ENCODE measurements at places on chromosomes 5 and 9. TPM values are rescaled to one million over a fixed set of nuclear protein-coding genes. Genes with fewer than 3 reads are reported as not detected.

- DNase-seq = no peak
Observed at GRCh38 chr9:93859431-93860215, 95.5 kb downstream of the BARX1 start.

The ARSI gene
- total RNA-seq = 4.7 TPM

- DNase-seq = no peak
Observed at GRCh38 chr5:52989025-52989780, at the start of gene ITGA2. Gene ITGA2 (plus strand): TSS chr5:52989352. CDS start chr5:52989469, 117 bp downstream.

- DNase-seq = no peak
Observed at GRCh38 chr9:2055203-2055658, 40.1 kb downstream of the SMARCA2 start.

GRCh38 chr9:75889577-75889976 lies 896 bp upstream of the PCSK5 start:
- DNase-seq = no peak

DNA sequence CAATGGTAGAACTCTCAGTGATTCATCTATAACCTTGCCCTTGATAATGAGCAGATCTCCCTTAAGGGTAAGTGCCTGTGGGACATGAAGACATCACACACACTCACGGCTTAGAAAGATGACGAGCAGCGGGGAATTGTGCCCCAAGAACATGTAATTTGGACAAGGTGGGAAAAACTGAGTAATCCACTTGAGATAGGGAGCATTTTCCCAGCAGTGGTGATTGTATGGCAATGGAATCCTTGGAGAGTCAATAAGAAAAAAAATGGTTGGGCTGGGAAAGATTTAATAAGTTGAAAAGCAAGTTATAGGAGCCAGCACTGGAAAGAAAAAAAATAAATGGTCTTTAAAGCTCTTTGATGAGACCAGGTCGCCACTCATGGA lies 193.1 kb downstream of the GLIS3 start:
- no peak for DNase-seq

GRCh38 chr5:179879690-179880010 lies 21.0 kb upstream of the MRNIP start:
- DNase-seq = no peak

The TGFBI gene
- total RNA-seq = 43.2 TPM

GRCh38 chr5:126351153-126351552 lies 72.1 kb upstream of the GRAMD2B start:
- no peak for DNase-seq

DNA sequence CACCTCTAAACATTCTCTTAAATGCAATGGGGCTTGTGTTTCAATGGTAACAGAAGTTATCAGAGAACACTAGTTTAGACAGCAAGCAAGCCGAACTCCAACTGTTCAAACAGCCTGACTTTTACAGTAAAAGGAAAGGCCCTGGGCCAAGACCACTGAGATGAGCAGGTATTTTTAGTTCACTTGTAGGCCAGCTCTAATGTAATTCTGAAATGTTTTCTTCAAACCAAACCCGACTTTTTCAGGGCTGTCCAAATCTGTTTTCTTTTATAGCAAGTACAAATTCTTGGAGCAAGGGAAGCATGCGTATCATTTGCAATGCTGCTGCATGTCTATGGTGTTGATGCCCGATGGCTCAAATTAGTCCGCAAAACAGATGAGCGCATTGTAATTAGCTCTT lies 192.9 kb downstream of the SLF1 start:
- no peak for DNase-seq

DNA sequence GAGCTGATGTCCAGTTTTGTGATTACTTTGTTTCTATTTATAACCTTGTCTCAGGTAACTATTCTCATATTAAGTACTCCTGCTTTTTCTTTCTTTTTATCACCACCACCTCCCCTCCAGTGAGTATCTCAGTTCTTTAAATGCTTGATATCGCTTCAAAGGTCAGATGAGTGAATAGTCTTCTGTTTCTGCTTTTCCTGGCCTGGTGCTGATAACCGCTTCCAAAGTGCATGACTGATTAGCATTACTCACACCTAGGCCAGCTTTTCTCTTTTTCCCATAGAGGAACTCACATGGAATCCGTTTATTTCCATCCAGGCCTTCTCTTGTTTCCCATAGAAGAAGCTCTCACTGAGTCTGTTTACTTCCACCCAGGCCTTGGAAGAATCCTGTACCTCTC lies 3.2 kb downstream of the SLC36A1 start:
- no peak for DNase-seq

DNA sequence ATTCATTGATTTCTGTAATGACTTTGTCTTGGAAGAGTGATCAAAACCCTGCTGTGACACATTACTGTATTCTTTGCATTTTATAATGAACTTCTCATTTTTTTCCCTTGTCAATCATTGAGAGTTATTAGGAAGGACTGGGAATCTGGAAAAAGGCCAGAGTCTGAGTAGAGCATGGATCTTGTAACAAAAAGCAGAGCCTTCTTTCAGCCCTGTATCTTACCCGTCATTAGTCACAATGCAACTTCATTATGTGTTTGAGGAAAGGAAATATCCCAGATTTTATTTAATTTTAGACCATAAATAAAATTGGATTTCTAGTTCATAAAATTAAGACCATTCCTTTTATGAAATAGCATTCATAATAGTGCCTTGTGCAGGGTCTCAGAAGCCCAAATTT lies 131.4 kb downstream of the ARHGEF28 start:
- no peak for DNase-seq

The AIF1L gene
- 16.2 TPM for total RNA-seq

GRCh38 chr9:14565352-14566016 lies 127.7 kb downstream of the ZDHHC21 start:
- DNase-seq = no peak

- DNase-seq = no peak
Observed at GRCh38 chr5:91383956-91384300, 811 bp upstream of the ARRDC3 start.

The SLC6A3 gene
- total RNA-seq = 0.49 TPM

GRCh38 chr5:154630410-154630809 lies 124.8 kb upstream of the LARP1 start:
- no peak for DNase-seq

GRCh38 chr9:107435415-107435814 lies 54.2 kb downstream of the KLF4 start:
- DNase-seq = no peak

The AHRR gene
- 11.3 TPM for total RNA-seq

DNA sequence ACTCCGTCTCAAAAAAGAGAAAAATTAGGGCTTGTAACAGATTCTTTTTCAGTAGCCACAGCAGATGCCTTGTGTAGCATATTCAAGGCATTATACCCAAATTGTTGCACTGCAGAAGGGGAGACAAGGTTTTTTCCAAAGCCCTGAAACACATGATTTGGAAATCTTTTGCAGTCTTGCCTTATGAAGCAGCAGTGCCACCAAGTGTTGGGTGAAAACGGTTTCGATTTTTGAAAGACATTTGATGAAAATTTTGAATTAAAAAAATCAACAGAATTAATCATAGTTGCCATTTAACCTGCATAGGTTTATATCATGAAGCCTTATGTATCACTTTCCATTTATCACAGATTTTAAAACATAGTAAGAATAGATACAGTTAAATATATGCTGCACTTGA lies 479.5 kb downstream of the TAF11L14 start:
- no peak for DNase-seq

- DNase-seq = no peak
Observed at GRCh38 chr5:60274747-60275146, 381.2 kb upstream of the PDE4D start.

DNA sequence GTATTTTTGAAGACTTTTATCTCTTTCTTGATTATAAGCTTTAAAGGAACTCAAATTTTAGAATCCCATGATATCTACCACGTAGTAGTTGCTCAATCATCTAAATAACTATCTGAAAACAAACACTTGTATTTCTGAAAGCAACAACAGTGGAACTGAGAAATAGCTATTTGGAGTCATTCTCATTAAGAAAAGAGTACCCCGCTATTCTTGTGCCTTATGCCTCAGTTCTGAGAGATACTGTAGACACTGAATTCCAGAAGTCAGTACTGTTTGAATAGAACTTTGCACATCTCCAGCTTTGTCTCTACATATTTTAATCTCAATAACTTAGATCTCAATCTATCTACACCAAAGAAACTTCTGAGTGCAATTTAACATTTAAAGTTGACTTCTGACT lies 11.4 kb downstream of the CHD1 start:
- no peak for DNase-seq

DNA sequence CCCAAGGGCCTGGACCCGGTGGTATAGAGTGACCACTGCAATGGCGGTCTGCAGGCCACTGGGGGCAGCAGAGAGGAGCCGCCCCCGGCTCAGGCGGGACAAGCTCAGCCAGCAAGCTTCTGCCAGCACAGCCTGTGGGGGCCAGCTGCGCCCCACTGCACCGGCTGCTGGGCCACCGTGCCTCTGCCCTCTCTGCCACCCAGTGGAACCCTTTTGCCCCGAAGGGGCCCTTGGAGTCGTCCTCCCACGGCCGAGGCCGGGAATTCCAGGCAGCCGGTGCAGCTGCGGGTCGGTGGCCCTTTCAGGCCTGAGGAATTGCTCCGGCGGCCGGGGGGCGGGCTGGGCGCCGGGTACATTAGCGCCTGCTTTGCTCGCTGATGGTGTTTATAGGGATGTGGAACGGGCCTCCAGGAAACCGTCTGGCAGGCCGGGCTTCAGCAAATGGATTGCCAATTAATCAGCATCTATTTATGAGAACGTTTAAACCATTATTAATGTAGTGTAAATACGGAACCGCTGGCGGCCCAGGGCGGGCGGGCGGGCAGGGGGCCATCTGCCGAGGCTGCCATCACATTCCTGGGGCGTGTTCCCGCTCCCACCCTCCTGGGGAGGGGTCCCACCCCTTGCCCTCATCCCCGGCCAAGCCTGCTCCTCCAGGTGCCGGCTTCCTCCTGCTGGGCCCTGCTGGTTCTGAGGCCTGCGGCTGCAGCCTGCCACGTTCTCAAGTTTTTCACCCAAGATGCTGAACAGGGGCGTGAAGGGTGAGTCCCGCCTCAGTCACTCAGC lies 127.4 kb downstream of the BARX1 start:
- no peak for DNase-seq

All from vagina (tissue), 2 donors.